ENCODE measurements at places on chromosomes 13 and 19.

DNA sequence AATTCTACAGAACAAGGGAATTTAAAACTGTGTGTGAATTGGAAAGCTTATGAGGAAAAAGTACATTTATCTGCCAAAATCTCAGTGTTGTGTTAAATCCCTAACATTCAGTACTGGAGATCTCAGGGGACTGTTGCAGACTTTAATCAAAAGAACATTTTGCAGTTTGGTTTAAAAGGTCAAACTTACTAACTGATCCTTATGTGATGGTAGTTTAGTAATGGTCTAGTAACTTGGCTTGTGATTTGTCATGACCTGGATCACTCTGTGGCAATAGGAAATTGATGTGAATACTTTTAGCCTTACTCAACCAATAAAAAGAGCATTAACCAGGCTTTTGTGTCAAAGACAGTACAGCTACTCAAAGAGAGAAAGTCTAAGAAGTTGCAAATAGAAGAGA is 862.1 kb upstream of the MIR17HG start:
- DNase-seq, result no peak

GRCh38 chr13:44557986-44558385 is 18.1 kb downstream of the TSC22D1 start:
- DNase-seq, result no peak

DNA sequence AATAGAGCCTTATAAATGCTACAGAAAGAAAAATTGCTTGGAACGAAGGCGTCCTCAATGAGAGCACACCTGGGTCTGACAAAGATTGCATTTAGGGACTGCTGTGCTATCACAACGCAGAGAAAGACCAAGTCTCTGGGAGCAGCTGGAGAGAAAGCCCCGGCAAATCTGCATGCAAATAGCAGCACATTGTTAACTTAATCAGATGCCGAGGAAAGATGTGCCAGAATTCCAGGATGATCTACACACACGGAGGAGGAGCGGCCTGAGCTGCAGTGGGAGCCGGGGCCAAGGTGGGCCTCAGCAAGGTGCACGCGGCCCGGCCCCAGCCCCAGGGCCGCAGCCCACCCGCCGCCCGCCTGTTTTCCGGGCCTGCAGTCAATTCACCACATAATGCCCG is 1.4 kb downstream of the ZNF536 start:
- DNase-seq, result no peak

DNA sequence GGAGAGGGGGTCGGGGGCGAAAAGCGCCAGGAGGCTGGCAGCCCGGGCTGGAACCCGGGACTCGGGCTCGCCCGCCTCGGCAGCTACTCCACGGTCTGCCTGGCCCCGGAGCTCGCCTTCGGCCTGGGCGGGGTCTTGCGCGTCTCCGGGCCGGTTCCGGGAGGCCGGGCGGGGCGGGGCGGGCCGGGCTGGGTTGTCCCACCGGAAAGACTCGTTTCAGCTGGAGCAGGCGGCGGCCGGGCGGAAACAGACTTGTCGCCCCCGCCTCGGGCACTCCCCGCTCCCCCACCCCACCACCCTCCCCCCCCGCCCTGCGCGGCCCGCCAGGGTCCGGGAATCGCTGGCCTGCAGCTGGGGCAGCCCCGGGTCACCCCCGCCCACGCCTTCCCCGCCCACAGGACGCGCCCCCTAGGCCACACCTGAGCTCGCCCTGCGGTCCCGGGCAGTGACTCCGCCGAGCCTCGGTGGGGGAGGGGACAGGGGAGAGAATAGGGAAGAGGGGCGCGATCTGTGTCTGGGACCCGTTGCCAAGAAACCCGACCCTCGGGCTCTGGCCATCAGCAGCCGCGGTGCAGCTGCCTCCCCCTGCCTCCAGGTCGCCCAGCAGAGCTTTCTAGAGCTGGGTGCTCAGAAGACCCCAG is 109.4 kb downstream of the KCTD15 start:
- no peak for DNase-seq

DNA sequence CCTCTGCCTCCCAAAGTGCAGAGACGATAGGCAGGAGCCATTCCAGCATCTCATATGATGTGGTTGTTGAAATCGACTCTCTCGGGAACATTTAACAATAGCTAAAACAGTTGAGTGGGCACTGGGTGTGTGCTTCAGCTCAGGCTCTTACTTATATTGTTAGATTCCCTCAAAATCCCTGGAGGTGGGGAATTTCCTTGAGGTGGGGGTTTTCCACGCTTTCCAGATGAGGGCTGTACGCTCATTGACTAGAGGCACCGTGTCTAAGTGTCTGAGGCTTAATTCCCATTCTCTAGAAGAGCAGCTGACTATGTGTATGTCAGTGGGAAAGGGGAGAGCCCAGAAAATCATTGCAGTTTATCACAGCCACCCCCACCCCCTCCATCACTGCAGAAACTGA is 10.8 kb upstream of the GRAMD1A start:
- no peak for DNase-seq

DNA sequence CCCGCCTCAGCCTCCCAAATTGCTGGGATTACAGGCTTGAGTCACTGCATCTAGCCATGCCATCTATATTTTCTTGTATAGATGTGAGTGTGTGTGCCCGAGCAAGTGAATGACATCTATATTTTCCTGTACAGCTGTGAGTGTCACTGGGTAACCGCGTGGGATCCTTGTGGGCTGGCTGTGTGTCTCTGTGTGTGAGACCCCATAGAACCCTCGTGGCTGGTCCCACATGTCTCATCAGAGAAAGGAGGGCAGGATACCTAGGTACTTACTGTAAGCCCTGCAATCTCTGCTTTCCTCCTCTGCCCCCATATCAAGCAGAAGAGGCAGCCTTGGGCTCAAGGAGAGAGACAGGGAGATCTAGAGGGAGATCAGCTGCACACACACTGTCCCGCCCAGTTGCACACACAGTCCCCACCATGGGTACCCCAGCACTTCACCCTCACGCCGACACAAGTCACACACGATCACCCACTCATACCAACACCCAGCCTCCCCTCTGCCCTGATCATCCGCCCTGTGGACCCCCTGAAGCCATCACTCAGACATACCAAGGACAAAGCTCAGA is 655 bp downstream of the DENND1C start:
- peak; percentile 34 for DNase-seq

DNA sequence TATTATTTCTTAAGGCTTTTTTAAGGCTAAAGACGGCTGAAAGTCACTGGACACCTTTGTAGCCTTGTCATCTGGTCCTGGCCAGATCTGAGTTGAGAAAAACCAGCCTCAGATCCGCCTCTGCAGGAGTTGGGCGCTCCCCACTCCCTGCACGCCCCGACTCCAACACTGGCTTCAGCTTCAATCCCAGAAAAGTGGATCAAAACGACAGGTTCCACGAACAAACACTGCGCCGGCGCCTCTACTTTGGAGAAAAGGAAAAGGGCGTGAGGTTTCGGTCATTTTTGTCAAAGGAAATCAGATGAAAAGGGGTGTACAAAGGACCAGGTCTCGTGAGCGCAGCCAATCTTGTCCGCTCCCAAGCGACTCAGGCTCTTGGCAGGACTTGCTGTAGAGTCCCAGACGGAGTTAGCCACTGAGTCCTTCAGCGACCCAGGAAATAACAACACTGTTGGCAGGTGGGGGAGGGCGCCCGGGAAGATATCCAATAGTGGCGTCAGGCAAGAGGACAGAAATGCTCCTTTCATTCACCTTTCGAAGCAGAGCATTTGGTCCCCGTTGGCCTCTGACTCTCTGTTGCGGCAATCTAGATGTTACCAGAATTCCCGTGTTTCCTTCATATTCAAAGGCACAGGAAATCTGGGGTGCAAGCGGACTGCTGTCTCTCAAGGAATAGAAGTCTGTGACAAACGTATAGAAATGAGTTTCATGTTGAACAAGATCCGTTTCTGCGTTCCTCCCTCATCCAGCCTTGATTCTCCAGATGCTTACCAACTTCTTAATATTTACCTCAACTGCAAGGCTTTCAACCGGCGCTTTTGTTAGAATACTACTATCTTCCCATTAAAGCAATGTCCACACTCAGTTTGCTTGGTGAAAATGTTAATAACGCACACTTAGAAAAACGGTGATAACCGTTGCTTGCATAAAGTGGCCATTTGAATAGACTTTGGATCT is 1.8 kb upstream of the CCNA1 start:
- no peak for DNase-seq

DNA sequence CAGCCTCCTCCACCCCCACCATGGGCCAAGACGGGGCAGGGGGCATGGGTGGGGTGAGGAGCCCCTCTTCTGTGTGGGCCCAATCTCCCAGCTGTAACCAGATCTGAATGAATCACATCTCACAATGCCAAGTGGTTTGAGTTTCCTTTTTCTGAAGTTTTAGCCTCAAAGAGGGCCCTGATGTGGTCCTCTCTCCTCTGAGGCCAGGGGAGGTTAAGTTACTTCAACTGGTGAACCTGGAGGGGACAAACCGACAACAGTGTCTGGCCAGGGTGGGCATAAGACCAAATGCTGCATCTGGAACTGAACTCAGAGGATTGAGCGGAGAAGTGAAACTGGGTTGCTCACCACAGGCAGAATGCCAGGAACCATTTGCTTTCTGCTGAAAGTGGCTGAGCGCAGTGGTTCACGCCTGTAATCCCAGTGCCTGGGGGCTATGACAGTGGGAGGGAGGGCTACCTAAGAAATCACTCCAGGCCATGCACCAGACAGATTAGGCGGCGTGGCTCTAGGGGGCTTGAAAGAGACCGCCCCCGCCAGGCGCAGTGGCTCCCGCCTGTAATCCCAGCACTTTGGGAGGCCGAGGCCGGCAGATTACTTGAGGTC is 15.4 kb upstream of the IRGC start:
- peak; percentile 14 for DNase-seq

DNA sequence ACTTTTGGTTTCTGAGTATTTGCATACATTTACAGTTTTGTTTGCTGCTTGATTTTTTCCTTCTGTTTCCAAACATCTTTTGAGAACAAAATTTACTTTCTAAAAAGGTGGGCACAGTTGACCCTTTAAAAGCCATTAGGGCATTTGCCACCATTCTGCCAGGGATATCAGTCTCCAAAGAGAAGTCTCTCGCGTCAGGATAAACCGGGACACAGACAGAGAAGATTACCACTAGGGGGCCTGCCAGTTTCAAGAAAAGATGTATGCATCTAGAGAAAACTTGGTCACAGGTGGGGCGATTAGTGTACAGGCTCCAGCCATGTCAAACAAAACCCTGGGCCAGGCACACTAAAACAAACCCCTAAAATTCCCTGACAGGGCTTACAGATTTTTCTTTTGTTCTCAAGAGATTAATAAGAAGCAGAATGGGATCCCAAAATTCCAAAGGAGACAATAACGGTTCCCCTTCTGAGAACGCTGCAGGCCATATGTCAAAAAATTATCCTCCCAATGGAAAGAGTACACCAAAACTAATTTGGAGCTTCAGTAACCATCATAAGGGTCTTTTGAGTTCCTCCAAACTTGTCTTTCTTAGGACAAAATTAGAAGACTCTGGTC is 10.7 kb upstream of the PABPC3 start:
- DNase-seq, result no peak

DNA sequence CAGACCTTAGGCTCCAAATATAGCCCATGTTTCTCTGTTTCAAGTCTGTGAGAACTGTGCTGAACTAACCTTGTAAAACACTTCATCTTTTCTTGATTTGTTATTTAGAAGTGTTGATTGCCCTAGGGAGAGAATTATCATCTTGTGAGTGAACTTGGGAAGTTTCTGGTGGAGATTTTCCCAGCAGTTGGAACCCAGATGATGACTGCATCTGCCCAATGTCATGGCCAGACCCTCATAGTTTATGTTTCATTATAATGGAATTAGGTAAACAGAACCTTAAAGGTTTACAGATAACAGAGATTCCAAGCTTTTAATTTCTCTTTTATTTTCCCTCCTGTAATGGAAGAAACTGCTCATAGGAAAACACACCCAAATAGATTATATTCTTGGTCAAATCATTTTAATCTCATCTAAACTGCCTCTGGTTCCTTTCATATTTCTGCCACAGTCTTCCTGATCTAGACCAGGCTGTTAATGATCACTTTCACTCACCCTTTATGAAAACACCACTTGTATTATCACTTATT is 569.1 kb downstream of the KCTD12 start:
- DNase-seq, result no peak

- no peak for DNase-seq
Measured at GRCh38 chr13:47603365-47603764, 397.7 kb downstream of the SUCLA2 start.

- DNase-seq, result no peak
Measured at GRCh38 chr13:84931264-84931663, 868.0 kb downstream of the SLITRK6 start.

DNA sequence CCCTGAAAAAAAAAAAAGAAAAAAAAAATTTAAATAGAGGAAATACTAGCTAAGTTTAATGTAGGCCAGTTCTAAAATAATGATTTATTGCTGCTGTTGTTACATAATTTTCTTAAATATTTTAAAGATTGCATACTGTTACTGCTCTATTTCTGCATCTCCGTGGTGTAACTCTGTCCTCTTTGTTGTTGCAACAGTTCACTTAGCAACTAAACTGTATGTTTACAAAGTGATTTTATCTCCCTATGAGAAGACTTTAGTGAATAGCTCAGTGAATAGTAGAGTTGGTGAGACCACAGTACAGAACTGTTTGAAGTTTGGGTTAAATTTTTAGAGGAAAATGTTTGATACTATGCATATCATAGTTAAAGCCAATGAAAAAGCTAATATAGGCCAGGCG is 19.4 kb downstream of the BRCA2 start:
- no peak for DNase-seq

- DNase-seq, result no peak
Measured at GRCh38 chr13:39451301-39451700, 151.7 kb downstream of the LHFPL6 start.

DNA sequence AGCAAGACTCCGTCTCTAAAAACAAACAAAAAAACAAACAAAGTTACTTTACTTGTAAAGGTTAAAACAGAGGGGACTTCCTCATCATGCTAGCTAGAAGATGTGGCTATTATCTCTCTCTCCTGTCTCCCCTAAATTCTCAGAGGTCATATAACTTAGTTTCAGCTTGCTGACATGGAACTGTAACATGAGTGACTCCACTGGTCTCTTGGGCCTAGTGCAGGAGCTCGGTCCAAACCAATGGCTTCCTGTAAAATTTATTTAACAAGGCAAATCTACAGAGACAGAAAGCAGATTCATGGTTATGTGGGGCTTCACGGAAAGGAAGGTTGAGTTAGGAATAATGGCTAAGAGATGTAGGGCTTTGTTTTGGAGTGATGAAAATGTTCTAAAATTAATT is 9.5 kb upstream of the KASH5 start:
- DNase-seq, result no peak

- no peak for DNase-seq
Measured at GRCh38 chr13:93721483-93721882, 494.9 kb downstream of the GPC6 start.

Measured in CD4-positive, alpha-beta T cell treated with Interleukin-17A for 1 hour (primary cell).